ENCODE measurements at places on chromosomes 5 and 9.

- DNase-seq, result no peak
Measured at GRCh38 chr5:148792744-148793143, 33.7 kb upstream of the ADRB2 start.

GRCh38 chr5:145520335-145520734, 314.8 kb downstream of the PRELID2 start:
- DNase-seq, result no peak

DNA sequence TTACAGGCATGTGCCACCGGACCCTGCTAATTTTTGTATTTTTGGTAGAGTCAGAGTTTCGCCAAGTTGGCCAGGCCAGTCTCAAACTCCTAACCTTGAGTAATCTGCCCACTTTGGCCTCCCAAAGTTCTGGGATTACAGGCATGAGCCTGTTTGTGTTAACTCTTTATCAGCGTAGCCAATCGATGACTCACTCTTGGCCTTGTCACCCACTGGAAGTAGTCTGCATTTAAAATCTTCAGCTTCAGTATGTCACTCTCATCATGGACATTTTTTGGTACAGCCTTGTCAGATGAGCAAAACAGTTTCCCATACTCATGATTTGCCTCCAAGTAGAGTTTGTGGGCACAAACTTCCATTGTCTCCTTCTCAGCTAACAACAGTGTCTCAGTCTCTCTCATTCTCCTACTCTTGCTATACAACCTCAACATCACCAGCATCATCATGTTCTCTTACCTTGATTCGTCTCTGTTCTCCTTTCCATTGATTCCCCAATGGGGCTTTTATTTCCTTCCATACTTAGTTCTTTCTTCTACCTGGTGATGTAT, 22.5 kb downstream of the MUSK start:
- no peak for DNase-seq

- no peak for DNase-seq
Measured at GRCh38 chr5:142110046-142110531, 1.5 kb downstream of the NDFIP1 start.

DNA sequence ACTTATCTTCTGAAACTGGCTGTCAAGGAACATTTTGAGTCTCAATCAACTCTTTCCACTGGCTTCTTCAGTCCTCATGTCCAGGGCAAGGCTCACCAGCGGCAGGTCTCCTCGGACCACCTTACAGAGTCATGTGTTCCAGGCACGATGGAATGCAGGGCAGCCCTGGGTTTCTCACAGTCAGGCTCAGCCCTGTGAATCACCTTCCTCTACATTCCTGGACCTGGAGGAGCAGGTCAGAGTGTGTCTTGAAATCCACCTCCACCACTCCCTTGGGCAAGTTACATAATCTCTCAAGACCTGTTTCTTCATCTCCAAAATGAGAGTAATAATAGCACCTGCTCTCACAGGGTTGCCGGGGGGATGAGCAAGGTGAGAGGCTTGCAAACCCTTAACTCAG, 16.0 kb downstream of the ENC1 start:
- no peak for DNase-seq

GRCh38 chr9:5440426-5440825, 2.7 kb upstream of the PLGRKT start:
- DNase-seq, result no peak

GRCh38 chr5:54230936-54231685, 79.3 kb downstream of the ARL15 start:
- DNase-seq, result no peak

GRCh38 chr9:94772144-94772543, 45.6 kb downstream of the AOPEP start:
- DNase-seq, result no peak

- no peak for DNase-seq
Measured at GRCh38 chr5:175524211-175524610, 45.9 kb downstream of the SFXN1 start.

DNA sequence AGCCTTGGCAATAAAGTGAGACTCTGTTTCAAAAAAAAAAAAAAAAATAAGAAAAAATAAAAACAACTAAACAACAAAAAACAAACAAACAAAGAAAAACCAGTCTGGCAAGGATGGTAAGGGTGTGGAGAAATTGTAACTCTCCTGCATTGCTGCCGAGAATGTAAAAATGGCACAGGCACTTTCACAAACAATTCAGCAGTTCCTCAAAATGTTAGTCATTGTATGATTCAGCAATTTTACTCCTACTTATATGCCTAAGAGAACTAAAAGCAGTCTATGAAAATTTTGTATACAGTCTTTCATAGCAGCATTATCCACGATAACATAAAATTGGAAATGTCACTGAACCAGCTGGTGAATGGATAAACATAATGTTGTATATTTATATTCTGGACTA, 280.4 kb downstream of the CDH9 start:
- DNase-seq, result no peak

GRCh38 chr5:100913298-100913697, 10.2 kb upstream of the ST8SIA4 start:
- DNase-seq, result no peak

- DNase-seq, result no peak
Measured at GRCh38 chr5:146894753-146895521, 16.4 kb upstream of the PPP2R2B start.

DNA sequence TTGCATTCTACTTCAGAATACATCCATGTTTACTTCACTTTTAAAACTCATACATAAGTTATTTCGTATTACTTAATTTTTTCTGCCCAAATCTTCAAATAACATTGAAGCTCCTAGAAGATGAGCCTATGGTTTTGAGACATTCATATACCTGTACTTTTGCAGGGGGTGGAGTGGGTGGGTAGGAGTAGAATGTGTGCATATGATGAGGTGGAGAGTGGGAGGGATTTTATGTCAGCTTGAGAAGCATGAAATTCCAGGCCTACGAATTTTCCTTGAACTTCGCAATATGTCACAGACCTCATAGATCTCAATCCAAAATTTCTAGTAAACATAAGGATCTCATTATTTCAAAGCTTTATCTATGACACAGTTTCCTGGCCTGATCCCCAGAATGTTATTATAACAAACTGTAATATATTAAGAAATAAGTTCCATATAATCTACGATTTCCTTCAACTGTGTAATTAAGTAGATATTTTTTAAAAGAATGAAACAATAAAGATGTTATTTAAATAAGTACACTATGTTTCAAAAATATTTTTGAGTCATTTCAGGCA, 19.7 kb upstream of the MOB3B start:
- no peak for DNase-seq

DNA sequence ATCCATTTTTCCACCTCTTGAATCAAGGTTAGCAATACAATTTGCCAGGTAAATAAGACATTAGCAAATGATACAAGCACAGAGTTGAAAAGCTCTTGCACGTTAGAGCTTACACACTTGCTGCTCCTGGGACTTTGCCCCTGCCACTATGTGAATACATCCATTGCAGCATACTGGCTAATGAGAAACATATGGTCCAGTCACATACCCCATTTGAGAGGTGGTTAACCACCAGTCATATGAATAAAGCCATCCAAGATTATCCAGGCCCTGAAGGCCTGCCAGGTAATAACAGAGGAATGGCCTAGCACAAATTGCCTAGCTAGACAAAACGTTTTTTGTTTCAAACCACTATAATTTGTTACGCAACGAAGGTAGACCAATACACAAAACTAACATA, 45.8 kb upstream of the FTMT start:
- no peak for DNase-seq

- no peak for DNase-seq
Measured at GRCh38 chr5:40678460-40679147, 1.1 kb upstream of the PTGER4 start.

GRCh38 chr5:28779161-28779754, 1740.9 kb upstream of the CDH9 start:
- no peak for DNase-seq

DNA sequence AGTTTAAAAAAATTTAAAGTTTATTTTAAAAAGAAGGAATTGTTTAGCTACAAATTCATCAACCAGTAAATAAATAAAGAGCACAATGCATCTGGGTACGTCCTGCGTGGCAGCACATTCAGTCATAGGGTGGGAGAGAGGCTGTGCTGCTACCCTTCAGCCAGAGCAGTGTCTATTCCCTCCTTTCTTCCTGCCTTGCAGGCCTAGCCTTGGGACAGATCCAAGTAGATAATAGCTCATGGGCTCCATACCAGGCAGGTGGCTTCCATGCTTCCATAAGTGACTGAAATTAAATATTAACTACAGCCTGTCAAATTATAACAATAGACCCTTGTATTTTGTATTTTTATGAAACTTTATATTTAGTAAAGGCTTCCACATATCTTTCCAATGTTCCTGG, 408.3 kb upstream of the RGMB start:
- DNase-seq, result no peak

GRCh38 chr5:66874004-66874403, 277.8 kb downstream of the MAST4 start:
- DNase-seq, result no peak

GRCh38 chr5:135038813-135039270, 4.8 kb upstream of the PITX1 start:
- DNase-seq, result no peak

GRCh38 chr5:160887780-160888179, 35.8 kb upstream of the ATP10B start:
- DNase-seq, result no peak

DNA sequence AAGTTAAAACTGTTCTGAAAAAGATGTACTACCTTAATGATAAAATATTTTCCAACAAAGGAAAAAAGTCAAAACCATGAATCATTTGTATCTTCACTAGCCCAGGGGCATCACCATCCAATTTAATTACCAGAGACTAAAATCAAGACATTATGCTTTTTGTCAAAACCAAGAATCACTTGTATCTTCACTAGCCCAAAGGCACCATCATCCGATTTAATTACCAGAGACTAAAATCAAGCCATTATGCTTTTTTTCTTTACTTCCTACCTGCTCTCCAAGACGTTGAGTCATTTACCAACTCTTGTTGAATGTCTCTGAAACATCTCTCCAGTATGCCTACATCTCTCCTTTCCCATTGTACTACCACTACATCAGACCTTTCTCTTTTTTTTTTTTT, 37.9 kb downstream of the FBXO38 start:
- DNase-seq, result no peak

DNA sequence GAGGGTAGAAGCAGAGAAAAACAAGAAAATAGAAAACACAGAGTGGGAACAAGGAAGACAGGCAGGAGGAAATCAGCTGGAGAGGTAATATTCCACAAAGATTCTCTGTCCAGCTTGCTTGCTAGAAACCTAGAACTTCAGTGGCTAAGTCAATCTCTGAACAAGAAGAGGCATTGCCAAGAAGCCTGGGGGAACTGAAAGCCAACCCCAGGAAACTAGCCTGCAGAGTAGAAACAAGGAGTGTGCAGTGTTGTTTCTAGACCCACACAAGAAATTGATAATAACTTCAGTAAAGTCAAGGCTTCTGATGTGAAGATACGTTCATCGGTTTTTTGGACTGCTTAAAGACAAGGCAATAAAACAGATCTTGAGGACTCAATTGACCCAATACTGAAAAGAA, 234.5 kb upstream of the MAP3K1 start:
- no peak for DNase-seq

DNA sequence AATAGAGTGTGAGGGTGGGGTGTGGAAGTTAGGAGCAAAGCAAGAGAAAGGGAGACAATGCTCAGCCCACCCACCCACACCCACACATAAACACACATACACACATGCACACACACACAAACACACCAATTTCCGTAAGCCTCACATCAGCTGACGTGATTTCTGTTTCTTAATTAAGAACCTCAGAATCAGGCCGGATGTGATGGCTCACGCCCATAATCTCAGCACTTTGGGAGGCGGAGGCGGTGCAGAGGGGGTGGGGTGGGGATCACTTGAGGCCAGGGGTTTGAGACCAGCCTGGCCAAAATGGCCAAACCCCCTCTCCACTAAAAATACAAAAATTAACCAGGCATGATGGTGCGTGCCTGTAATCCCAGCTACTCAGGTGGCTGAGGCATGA, 26.4 kb upstream of the PIK3R1 start:
- no peak for DNase-seq

DNA sequence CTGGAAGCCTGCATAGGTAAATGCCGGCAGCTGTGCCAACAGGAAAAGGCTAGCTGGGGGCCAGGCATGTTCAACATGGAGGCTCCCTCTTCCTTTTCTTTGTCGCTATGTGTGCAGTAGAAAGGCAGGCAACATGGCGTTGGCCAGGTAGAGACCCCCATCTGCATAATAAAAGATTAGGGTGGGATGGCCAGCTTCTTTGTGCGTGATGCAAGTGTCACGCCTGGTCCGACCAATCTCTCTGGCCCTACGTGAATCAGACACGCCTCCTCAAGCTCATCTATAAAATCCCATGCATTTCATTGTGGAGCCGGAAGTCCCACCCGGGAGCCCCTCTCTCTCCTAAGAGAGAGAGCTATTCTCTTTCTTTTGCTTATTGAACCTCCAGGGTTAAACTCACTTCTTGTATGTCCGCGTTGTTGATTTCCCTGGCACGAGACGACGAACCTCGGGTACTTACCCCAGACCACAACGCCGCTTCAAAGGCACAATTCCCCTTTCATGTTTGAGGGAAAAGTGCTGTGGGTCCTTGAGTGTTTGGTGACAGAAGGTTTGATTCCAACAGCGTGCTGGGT, 25.0 kb upstream of the C5orf47 start:
- no peak for DNase-seq

- no peak for DNase-seq
Measured at GRCh38 chr9:15909297-15909696, 356.5 kb downstream of the CCDC171 start.

All from stimulated activated CD4-positive, alpha-beta T cell treated with anti-CD3 and anti-CD28 coated beads, Interleukin-4, amount 100 ng/mL, for 4 hours (primary cell).